ENCODE measurements at places on chromosomes 2 and 18.

GRCh38 chr18:74342416-74343043 is 26.9 kb downstream of the C18orf63 start:
- no peak for DNase-seq

- DNase-seq: no peak
Measured at GRCh38 chr18:36334798-36335197, 37.3 kb downstream of the FHOD3 start.

DNA sequence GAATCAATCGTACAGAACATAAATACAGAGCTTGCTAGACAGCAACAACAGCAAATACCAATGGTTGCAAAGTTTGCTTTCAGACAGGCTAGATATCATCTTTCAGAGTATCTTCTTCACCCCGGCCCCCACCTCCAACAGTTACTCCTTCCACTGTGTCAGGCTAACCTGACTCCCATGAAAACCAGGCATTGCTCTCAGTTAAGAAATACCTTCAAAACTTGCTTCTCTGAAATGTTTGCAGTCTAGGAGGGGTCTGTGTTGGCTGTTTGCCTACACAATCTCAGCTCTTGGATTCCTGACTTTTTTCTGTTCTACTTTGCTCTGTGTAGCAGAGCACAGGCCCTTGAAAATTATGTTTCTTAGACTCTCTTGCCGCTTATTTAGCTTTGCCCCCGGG is 599.5 kb upstream of the SYT4 start:
- DNase-seq: no peak

DNA sequence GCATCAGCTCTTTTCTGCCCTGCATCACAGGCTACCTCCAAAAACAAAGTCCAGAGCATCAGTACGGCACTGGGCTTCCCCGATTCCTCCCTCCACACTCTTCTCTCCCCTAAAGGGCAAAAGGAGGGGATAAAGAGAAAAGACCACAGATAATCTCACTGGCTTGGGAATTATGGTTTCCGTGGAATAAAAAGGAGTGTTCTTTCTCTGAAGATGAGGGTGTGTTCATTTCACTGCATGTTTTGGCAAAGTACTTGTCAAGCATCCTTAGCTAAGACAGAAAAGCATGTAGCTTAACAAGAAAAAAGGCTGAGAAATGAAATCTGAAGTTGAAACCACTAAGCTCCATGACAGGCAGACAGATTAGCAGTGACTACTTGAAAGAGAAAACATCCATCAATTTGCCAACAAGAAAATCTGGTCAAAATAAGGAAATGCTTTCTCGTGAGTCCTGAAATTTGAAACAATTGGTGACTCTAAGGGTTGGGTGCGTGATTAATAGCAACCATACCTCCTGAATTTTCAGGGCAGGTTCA is 20.6 kb upstream of the DSG3 start:
- no peak for DNase-seq

DNA sequence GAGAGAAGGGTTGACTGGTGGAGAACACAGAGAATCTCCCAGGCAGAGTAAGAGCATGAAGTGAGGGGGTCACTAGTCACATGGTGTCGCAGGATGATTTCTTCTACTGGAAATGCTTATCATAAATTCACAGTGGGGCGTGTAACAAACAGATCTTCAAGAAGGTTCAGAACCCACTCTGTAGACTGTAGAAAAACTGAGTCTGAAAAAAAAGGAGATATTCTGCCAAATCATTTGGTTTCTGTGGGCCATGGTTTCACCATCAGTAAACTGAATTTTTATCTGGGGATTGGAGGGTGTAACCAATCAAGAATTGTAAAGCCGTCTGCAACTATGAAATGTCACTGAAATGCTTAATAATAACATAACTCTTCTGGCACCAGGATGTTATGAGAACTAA is 15.0 kb downstream of the TPGS2 start:
- DNase-seq: no peak

DNA sequence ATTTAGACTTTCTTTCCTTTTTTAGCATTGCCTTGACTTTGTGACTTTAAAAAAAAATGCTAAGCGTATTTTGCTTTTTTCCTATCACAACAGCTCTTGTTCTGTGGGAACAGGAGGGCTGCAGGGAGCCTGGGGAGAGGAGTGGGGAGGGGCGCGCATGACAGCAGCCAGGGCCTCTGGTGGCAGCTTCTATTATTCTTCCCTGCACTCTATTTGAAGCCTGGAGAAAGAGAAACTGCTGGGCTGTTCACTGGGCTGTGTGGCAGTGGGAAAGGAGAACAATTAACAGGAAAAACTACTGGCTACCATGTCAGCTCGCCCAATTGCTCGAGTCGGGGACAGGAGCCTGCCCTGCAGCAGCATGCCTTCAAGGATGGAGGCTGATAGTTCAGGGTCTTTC is 119.0 kb upstream of the ZBTB14 start:
- DNase-seq: peak; percentile 28

DNA sequence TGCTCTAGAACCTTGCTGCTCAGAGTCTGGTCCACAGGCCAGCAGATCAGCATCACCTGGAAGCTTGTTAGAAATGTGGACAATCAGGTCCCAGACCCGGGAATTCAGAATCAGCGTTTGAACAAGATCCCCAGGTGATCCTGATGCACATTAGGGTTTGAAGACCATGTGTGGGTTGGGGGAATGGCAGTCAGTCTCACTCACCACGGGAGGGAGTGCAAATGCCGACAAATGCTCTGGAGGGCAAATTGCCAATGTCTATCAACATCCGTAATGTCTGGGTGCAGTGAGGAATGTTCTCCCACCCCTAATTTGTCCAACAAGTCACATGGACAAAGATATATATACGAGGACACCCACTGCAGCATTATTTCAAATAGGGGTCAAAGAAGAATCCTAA is 34.5 kb downstream of the INPP5D start:
- DNase-seq: no peak

GRCh38 chr2:204401114-204401513 is 144.2 kb upstream of the PARD3B start:
- DNase-seq: no peak

- DNase-seq: peak; percentile 57
Measured at GRCh38 chr18:80109676-80110078, 615 bp downstream of the ADNP2 start.

GRCh38 chr2:18132697-18133096 is 254.2 kb downstream of the KCNS3 start:
- no peak for DNase-seq

- DNase-seq: no peak
Measured at GRCh38 chr2:129656081-129656598, 323.3 kb upstream of the RAB6C start.

DNA sequence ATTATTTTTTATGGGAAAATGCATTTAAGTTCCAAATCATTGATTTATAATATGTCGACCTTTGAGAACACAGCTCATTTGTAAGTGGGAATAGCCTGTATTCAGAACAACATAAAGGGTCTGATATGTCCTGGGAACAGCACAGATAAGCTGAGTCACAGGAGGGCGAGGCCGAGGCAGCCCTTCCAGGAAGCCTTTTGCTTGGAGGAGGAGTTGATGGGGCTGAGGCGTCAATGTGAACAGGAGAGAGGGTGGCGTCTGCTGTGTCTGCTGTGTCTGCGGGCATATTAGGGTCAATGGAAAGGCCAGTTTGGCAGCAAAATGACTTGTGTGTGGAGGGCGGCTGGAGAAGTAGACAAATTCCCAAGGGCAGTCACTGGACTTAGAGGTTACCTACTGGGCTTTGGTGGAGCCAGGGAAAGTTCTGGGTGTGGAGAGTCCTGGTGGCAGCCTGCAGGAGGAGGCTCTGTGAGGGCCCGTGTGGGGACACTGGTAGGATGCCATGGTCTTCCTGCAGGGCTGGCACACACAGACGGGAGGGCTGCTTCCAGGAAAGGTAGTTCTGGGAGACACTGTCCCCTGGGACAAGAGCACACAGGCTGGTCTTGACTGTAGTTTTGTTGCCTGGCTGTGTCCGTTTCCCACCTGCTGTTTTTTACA is 128.1 kb downstream of the GLI2 start:
- DNase-seq: no peak

- no peak for DNase-seq
Measured at GRCh38 chr2:10787176-10787968, 25.2 kb downstream of the PDIA6 start.

DNA sequence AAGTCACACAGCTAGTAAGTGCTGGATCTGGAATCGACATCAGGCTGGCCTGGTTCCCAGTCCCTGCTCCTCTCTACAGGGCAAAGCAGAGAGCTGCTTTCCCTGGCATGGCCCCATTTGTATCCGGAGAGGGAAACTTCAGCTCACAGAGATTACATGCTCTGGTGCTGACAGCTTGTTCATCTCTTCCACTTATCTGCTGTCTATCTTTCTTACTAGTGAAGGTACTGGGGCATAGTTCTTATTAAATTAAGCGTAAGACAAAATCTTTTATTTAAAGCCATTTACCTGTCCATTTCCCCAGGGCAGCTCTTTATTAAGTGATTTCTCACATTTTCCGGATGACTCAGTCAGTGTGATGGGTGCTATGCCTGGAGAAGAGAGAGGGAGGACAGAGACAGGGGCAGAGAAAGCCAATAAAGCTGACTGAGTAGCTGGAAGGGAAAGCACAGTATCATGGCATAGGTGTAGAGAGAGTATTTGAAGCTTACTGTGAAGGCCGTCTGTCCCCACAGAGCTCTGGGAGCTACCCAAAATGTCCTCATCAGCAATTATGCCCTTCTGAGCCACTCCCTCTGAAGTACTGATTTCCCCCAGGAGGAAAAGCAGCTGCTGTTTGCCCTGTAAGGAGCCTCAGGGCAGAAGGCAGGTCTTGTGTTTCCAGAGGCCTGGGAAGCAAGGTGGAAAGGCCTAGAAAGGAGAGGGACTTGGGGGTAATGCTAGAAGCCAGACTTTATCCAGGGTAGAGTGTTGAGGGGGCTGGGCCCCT is 44.1 kb upstream of the EPAS1 start:
- no peak for DNase-seq

DNA sequence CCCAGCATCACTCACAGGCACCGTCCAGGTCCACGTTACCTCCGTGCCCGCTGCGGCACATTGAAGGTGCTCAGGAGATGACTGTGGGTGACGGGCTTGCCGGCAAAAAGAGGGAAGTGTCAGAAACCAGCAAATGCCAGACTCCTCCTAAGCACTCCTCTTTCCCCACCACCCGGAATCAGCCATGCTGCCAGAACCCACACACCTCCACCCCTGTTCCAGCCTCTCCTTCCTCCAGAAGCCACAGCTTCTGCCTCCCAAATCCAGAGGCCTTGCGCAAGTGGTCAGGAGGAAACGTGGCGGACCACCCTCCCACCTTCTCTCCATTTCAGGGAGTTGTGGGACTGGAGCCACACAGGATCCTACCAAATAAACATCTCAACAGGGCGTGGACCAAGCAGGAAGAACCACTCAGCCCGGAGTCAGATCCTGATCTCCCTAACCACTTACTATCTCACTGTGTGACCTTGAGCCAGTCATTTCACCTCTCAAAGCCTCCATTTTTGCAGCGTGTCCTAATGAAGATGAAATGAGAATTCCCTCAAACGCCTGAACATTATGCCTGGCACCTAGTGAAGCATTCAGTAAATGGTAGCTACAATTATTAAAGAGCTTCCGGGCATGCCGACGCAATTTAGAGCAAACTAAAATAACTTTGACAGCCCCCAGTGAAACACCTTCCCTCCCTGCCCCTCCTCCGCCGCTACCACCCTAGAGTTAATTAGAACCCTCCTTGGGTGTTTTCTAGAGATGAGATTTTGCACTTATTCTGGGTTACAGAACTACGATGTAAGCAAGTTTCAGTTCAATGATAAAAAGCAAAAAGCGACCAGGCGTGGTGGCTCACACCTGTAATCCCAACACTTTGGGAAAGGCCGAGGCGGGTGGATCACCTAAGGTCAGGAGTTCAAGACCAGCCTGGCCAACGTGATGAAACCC is 32.9 kb downstream of the SMAD7 start:
- DNase-seq: no peak

DNA sequence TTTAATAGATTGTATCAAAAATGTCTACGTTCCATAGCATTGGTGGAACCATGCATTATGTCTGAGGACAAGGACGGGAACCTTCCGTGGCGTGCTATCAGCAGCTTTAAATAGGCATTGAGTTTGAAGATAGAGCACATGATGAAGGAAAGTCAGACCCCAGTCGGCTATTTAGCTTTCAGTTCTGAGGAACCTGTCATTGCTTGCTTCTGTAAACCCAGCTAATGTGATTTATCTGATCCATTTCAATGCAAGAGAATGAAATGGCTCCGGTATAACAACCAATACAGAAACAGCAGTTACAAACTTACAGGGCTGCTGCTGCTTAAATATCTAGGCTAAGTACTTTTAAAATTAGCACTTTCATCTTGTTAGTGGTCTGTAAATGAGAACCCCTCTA is 503.3 kb downstream of the RNF144A start:
- DNase-seq: no peak

- DNase-seq: no peak
Measured at GRCh38 chr2:164504253-164504652, 117.0 kb downstream of the GRB14 start.

DNA sequence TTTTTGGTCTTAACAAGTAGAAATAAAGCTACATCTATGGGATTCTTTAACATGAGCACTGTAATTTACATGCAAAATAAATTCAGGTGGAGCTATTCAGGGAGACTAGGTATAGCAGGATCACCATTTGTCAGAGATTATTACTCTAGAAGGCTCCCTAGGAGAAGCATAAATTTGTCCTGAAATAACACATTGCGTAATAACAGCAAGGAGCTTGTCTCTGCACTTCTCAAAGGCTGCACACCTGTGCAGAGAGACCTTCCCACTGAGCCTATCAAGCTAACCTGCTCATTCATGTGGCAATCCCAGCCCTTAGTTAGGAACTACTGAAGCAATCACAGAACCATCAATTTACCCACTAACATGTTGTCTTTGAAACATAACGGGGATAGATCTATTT is 437.4 kb upstream of the MC4R start:
- DNase-seq: no peak

DNA sequence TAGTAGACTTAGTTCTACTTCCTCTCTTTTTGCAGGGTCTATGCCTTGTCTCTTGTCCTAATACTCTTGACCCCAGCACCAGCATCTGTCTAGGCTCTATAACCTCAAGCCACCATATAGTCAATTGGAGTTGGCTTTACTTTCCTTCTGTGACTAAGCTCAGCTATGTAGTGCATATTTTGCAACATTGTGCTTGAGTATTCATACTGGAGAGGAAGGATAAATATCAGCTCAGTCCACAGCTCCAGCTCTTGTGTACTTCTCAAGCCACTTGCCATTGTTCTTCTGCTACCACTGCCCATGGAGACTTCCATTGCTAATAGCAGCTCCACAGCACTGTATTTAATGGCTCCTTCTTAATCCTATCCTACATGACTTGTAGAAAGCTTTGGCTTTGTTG is 35.5 kb upstream of the CD28 start:
- no peak for DNase-seq

- no peak for DNase-seq
Measured at GRCh38 chr18:79203017-79203605, 133.9 kb downstream of the ATP9B start.

GRCh38 chr2:39851651-39852110 is 72.6 kb upstream of the THUMPD2 start:
- no peak for DNase-seq

Measured in C1 segment of cervical spinal cord (tissue), 14 donors.